Esophagus squamous epithelium (tissue), 5 donors: ENCODE measurements at places on chromosomes 13 and 19.

- DNase-seq: no peak
Observed at GRCh38 chr13:46382224-46382623, 4.8 kb downstream of the RUBCNL start.

DNA sequence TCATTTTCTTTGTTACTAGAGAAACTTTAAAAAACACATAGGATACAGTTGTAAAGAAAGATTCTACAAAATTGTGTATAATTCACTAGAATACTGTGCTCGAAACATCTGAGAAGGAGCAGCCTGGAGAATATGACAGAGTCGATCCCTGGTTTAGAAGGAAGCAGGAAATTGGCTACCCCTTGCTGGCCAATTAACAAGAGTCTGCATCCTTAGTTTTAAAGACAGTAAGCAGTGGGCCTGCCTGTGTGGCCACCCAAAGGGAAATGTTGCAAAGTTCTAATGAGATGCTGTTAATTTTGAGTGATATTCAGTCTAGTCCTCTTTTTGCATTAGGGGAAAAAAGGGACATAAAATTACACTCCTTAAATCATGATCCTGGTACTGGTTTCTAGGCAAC, 988.6 kb downstream of the PCDH17 start:
- DNase-seq: no peak

- no peak for DNase-seq
Observed at GRCh38 chr19:1580957-1581356, 11.7 kb downstream of the MBD3 start.

DNA sequence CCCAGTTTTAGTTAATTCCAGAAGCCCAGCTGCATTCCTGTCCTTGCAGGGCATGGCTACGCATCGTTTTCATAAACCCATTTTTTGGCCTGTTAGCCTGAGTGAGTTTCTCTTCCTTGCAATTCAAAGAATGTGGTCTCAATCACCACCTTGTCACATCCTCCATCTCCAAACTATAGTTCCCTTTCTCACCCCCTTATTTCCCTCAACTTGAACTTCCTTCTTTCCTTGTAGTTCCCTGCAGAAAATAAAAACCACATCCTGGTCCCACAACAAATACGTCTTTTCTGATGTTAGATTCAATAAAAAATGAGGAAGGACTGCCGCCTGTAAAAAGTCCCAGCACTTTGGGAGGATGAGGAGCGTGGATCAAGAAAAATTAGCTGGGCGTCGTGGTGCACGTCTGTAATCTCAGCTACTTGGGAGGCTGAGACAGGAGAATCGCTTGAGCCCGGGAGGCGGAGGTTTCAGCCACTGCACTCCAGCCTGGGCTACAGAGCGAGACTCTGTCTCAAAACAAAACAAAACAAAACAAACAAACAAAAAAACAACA, 13.2 kb downstream of the ADGRE3 start:
- DNase-seq: no peak

- no peak for DNase-seq
Observed at GRCh38 chr13:91986761-91987483, 588.5 kb downstream of the GPC5 start.

DNA sequence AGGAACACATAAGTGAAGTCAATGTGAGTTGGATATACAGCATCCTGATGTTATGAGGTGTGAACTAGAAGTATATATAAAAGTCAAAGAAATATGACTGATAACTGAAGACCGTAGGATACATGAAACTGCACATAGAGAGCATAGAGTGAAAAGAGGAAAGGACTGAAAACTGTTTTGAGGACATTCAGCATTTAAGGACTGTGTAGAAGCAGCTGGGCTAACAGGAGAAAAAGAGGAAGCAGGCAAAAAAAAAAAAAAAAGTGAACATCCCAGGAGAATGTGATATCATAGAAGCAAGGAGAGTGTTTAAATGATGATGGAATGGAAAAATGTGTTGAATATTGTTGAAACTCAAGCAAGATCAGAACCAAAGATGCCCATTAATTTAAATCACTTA, 363.5 kb downstream of the PCDH20 start:
- DNase-seq: no peak

- no peak for DNase-seq
Observed at GRCh38 chr13:52104624-52105023, 24.2 kb downstream of the NEK5 start.

- no peak for DNase-seq
Observed at GRCh38 chr19:33520048-33520643, 1.4 kb downstream of the PEPD start.

DNA sequence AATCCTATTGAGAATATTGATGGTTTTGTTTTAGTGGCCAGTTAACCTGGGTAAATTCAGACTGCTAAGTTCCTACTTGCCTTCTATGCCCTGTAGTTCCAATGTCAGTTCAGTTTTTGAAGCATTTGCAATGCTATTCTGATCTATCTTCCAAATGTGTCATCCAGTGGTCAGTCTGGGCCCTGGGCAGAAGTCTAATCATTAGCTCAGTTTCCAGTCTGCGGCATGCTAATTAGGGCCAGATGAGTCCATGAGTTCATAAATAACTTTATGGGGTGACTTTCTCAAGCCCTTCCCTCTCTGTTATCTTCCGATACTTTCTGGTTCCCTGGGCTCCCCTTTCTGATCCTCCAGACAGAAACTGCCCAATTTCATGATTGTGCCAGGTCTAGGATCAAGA, 32.7 kb downstream of the FAM187B start:
- no peak for DNase-seq

- no peak for DNase-seq
Observed at GRCh38 chr19:16778796-16779411, 50.3 kb upstream of the SIN3B start.

- DNase-seq: no peak
Observed at GRCh38 chr19:2097203-2097885, 629 bp downstream of the IZUMO4 start.

GRCh38 chr13:98547455-98547854, 29.5 kb downstream of the STK24 start:
- no peak for DNase-seq

DNA sequence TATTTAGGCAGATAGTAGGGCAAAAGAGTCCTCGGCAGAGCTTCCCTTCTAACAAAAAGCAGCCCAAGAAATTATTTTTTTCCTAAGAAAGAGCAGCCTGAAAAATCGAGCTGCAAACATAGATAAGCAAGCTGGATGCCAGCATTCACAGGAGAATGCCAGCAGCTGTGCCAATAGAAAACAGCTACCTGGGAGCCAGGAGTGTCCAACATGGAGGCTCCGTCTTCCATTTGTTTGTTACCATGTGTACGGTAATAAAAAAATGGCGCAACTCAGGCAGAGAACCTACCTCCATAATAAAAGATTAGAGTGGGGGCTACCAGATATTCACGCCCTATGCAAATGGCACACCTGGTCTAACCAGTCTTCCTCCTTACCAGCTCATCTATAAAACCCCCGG, 77.6 kb upstream of the IPO5 start:
- no peak for DNase-seq

DNA sequence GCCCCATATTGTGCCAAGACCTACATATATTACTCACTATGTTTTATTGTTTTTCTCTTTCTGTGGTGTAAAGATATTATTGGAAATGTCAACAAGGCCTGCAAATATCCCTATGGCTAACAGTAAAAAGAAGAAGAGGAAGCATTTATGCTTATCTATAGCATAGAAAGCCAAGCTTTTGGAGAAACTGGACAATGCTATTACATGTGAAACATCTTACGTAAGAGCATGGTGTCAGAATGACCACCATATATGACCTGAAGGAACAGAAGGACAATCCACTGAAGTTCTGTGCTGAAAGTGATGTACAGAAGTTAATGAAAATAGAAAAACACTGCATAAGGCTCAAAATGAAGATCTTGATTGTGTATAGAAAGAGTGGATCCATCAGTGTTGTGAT, 145.2 kb downstream of the KCTD12 start:
- DNase-seq: no peak

DNA sequence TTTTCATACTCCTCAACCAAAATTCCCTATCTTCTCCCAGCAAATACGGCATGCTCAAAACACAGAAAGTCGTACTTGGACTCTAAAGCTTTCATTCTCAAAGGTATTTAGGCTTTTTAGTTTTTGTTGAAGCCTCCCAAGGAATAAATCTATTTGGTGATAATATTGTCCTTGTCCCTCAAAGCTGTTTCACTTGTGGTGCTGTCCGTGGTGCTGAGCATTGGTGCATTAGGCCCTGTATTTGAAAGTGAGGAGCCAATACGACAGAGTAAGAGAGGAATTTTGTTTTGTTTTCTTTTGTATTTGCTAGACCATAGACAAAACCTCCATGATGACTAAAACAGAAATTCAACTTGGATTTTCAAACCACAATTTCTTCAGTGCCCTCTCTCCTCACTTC, 3.2 kb upstream of the LGALS13 start:
- DNase-seq: no peak

DNA sequence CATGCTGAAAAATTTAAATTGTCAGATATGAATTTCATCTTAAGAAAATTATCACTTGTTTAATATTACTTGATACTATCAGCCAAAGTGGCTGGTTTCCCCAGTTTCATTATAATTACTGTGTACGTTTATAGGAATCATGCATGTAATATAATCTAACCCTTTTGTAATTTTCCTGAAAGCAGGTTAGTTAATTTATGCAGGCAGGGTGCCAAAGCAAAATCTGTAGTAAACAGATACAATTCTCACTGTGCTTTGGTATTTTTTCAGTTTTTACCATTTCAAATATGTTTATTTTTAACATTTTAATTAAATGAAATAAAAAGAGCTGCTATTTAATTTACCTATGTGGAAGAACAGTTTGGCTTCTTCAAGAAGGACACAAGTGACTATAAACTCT, 1227.5 kb upstream of the MIR17HG start:
- no peak for DNase-seq

- DNase-seq: no peak
Observed at GRCh38 chr13:100694722-100695508, 20.3 kb upstream of the TMTC4 start.
